ENCODE measurements at places on chromosomes 7 and 10.

DNA sequence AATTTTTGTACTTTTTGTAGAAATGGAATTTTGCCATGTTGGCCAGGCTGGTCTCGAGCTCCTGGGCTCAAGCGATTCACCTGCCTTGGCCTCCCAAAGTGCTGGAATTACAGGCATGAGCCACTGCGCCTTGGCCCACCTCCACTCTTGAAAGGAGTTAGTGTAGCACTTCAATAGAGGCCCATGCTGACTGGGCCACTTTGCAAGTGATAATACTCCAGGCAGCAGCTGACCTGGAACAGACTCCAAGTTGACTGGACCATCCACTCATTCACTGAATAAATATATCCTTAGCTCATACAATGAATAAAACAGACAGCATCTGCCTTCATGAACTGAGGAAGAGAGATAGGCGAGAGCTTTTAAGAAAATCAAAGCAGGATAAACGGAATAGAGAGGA lies 14.7 kb downstream of the CPVL start:
- DNase-seq = no peak

- no peak for DNase-seq
Measured at GRCh38 chr7:1944619-1945210, 274.6 kb downstream of the ELFN1 start.

- no peak for DNase-seq
Measured at GRCh38 chr7:44275146-44275545, 50.2 kb downstream of the CAMK2B start.

GRCh38 chr7:158386866-158387545 lies 200.6 kb downstream of the PTPRN2 start:
- DNase-seq = no peak

DNA sequence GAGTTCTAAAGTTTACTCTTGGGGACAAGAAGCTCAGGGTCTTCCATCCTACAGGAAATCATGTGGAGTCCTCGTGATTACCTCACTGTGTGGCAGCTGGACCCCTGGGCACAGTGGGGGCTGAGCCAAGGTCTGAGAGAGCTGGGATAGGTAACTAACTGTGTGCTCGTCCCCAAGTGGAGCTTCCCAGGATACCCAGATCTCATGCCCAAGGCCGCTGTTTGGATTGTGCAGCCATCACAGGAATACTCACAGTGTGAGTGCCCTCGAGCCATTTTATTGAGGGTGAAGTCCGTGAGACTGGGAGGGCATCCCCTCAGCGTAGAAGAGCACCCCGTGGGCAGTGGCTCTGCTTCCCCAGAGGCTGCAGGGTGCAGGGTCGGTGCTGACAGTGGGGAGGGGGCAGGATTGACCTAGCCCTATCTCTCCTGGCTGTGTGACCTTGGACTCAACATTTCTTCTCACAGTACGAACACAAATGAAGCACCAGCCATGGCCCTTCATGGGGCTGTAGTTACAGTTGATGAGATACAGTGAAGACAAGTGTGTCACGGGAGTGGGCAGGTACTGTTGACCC lies 69.6 kb upstream of the LEP start:
- DNase-seq = no peak

- peak; percentile 8 for DNase-seq
Measured at GRCh38 chr10:34305189-34305588, 509.9 kb downstream of the PARD3 start.

DNA sequence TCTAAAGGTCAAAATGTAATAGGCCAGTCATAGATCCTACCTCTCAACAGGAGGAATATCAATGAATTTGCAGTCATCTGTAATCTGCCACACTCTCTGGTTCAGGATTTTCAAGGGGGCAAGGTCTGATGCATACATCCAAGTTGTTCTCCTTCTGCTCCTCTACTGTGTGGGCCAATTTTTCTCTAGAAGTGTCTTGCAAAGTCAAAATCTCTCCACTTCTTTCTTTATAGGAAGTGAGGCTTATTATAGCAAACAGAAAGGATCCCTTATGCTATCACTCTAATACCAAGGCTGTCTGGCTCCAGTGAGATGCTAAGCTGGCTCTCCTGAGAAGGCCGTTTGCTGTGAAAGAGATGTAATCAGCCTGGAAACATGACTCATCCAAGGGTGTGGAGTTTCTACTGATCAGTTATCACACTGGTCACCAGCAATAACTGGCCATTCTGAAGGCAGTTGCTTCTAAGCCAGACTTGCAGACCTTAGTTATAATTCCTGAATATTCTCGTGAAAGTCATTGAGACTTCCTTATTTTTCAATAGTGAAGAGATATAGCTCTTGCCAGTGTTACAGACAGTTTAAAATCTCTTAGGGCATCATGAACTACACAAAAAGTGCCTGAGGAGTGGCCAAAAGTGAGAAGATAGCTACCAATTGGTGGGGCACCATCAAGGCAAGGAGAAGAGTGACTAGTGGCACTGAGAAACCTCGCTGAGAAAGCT lies 43.2 kb upstream of the LRGUK start:
- DNase-seq = peak; percentile 46

GRCh38 chr7:105734233-105734632 lies 142.2 kb downstream of the ATXN7L1 start:
- peak; percentile 0 for DNase-seq

GRCh38 chr7:129401967-129402860 lies 32.0 kb upstream of the STRIP2 start:
- DNase-seq = peak; percentile 48

GRCh38 chr7:30973791-30974604 lies 10.2 kb downstream of the GHRHR start:
- DNase-seq = no peak

- no peak for DNase-seq
Measured at GRCh38 chr7:101915000-101915399, 97.6 kb downstream of the CUX1 start.

DNA sequence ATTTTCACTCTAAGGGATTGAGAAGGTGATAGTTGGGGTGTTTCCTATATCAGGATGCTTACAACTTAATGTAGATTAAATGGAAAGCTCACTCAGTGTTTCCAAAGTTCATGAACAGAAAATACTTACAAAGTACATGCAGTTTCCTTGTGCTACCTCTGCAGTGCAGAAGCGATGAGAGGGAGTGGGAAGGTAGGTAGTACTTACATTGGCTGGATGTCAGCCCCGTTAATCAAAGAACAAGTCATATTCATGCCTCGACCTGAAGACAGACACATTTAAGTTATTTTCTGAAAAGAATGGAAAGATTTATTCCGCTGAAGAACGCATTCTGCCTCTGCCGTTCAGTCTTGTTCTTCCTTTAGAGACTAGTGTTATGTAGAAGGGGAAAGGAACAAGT lies 93.1 kb downstream of the ZMYND11 start:
- no peak for DNase-seq

GRCh38 chr7:29281782-29282541 lies 87.4 kb downstream of the CHN2 start:
- peak; percentile 86 for DNase-seq

DNA sequence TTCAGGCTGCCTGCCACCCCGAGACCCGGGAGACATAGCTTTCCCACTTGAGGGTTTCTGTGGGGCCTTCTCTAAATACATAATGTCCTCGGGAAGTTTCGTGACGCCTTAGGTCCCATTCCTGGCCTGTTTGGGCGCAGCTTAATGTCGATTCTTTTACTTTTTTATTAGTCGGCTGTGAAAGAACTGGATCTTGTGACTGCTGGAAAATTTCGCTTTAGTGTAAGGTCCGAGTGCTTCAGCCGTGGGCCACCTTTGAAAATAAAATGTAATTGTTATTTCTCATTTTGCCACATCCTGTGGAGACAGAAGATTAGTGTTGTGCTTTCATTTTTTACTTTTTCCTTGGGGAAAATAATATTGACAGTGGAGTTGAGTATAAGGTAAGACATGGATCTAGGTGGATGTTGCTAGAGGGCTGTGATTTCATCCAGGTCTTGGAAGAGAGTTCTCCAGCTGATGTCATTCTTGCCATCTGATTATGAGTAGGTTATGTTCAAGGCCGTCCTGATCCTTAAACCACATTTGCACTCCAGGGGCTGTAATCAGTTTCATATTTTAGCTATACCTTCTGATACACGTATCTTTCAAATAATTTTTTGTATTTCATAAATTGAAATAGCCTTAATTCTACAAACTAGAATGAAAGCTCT lies 830 bp downstream of the RAB18 start:
- peak; percentile 48 for DNase-seq

DNA sequence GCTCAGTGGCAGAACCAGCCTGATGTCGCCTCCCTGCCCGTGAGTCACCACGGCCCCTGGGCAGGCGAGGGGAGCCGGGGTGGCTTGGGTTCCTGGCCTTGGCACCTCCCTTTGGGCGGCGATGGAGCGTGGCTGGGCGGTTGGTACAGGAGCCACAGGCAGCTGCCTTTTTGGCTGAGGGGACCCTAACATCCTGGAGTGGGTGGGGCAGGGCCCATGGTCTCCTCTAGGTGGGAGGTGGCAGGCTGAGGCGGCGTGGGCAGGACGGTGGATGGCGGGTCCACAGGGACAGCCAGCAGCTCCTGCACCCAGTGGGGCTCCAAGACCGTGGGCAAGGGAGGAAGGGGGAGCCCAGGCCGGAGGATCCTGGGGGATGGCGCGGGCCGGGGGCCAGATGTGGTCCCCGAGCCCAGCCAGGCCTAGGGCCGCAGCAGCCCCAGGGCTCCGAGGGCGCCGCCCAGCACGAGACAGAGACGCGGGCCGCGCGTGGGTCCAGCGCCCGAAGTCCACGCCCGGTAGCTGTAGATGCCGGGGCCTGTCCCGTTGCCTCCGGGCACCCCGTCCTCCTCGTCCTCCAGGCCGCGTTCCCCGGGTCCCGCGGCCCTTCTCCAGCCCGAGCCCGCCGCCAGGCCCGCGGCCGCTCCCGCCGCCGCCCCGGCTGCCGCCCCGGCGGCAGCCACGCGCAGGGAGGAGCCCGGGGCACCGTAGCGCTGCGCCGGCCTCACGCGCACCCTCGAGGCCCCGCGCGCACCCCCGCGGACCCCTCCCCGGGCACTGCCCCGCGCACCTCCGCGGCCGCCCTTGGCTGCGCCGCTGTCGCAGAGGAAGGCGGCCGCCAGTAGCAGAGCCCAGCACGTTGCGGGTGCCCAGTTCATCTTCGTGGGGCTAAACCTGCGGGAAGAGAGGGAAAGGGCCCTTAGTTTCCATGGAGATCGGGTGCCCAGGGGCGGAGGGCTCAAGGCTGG lies 1.3 kb downstream of the SPRN start:
- DNase-seq = no peak

DNA sequence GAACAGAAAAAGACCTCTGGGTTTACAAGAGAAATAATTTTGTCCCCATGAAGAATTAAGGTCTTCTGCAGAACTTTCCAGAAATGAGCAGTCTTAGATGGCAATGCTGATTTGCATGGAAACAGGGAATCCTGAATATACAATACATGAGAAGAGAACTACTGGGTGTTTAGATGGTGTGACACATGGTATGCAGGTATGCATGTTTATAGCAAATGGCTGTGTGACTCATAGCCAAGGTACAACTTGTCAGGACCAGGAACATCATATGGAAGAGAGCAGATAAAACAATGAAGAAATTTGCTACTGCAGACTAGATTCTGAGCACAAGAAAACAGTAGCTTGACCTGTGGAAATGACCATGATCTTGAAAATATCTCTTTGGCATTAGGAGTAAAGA lies 907.8 kb downstream of the GATA3 start:
- DNase-seq = no peak

DNA sequence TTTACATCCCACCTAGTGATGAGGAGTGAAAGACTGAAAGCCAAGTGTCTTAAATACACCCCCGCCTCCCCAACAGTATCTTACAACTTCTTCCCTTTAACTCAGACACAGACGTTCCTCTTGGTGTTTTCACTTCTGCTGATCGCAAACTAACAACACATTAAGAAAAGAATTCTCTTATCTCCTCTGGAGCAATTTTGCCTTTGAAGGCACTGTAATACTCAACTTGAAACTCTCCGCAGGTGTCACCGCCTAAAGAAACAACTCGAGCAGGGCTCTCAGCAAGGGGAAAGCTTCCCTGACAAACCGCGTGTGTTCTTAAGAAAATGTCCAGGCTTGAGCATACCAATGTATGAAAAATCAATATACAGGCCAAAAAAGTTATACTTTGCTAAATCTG lies 452 bp downstream of the SEMA3C start:
- DNase-seq = peak; percentile 88

DNA sequence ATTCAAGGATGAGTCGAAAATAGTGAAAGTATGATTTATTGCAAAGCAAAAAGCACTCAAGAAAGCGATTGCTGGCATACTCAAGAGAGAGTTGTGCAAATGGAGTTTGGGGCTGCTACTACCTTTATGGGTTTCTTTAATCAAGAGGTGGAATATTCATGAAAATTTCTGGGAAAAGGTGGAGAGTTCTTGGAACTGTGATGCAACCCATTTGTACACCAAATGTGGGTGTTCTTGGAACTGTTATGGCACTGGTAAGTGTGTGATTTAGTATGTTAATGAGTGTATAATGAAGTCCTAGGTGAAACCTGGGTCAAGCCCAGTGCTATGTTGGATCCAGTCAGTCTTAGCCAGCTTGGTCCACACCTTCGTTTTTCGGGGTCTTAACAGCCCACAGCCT lies 3.4 kb upstream of the VOPP1 start:
- DNase-seq = peak; percentile 27

- no peak for DNase-seq
Measured at GRCh38 chr10:15046626-15047025, 2.9 kb downstream of the OLAH start.

DNA sequence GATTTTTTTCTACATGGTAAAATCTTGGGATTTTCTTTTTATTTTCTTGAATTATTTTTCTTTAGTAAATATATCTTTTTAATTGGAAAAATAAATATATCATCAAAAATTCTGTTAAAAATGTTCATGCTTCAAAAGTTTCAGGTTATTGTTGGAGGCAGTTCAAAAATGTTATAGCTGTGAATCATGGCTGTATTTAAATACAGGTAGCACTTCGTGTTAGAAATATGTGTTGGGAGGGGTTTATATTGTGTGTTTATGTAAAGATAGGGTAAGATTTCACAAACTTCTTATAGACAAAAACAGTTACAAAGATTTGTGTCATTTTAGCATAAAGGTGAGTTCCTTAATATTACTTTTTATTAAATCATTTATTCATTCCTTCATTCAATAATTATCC lies 60.4 kb downstream of the HDAC9 start:
- no peak for DNase-seq

DNA sequence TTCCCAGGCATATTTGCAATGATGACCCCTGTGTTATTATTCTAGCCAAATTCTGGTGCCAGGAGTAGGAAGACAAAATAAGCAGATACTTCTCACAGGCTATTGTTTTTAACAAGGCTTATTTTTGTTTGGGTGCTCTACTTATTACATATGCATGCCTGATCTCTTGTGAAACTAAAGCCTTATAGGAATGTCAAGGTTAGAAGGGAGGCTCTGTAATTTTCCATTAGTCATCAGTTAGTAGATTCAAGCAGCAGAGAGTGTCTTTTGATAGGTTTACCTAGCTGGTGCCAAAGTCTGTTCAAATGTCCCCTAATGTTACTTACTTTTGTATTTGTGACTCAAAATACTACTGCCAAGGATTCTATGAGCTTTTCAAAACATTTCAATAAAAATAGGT lies 11.7 kb upstream of the TMEM106B start:
- DNase-seq = no peak

DNA sequence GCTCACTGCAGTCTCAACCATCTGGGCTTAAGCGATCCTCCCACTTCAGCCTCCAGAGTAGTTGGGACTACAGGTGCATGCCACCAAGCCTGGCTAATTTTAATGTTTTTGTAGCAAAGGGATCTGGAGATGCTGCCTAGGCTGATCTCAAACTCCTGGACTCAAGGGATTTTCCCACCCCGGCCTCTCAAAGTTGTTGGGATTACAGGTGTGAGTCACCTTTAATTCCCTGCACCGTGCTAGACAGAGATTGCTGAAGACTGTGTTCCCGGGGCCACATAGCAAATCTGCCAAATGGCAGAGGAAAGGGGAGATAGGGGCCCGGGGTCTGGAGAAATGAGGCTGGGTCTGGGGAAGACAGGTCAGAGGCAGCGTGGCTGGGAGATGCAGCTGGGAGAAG lies 20.6 kb upstream of the PSMG3 start:
- no peak for DNase-seq
